ENCODE measurements at places on chromosomes 5 and 9.
A peak's percentile ranks its signal among the peaks of the same experiment; 100 is the strongest.

GRCh38 chr5:119785057-119785456 lies 155.7 kb downstream of the FAM170A start:
- no peak for DNase-seq

DNA sequence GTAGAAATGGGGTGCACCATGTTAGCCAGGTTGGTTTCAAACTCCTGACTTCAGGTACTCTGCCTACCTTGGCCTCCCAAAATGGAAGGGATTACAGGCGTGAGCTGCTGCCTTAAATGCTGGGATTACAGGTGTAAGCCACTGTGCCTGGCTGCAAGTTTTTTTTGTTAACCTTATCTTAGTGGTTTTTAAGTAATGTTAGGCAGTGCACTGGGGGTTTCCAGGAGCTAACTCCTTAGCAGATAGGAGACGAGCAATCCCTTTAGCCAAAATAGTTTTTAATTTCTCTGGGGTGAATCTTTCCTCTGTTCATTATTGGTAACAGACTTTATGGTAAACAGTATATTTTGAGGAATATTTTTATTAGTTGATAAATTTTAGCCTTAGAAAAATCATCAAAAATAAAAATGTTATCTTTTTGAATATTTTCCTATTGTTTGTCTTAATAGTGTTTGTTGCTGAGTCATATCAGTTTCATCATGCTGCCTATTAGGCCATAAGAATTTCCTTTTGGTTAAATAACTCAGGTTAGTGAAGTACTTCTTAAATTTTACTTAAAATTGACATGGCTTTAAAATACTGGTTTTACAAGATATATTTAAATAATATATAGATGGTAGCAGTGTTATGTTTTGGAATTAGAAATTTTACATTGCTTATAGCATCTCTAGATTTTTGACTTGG lies 37.9 kb downstream of the LMNB1 start:
- DNase-seq, result no peak

DNA sequence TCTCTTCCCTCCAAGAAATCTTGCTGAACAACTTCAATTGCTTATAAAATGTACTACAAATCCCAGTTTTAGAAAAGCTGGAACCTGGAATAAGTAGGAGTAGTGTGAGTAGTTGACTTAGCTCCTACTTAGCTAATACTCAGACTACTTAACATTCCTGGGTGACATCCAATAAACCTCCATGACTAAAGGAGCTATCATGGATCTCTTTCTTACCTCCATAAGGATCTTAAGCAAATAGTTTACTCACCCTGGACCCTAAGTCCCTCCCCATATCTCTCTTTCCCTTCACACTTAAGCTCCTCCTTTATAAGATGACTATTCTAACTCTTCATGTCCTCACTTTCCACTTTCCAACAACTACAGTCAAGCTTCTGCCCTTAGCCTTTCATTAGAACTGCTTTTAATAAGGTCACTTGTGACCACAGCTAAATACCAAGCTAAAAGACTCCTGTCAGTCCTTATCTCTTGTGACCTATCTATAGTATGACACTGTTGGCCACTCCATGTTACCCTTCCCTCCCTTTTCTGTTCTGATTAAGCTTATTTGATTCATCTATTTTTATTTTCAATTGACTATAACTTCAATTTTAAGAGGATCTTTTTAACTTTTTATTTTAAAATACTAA lies 194.9 kb downstream of the RFX3 start:
- DNase-seq, result no peak

DNA sequence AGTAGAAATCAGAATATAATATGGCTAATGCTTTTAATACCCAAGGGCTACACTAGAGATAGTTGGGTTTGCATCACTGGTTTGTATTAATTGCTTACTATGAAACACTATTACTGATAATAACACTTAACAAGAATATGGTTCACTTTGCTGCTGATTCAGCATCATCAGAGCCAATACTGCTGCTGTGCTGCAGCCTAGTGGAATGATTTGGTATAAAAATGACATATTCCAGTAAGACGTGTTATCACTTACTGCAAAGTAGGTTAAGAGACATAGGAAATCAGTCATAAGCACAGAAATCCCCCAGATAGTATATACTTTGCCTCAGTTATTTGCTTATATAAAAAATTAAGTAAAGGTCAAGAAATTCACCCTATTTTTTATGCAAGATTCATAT lies 2.8 kb downstream of the CDH10 start:
- DNase-seq, result peak; percentile 50

- no peak for DNase-seq
Observed at GRCh38 chr5:4579679-4580078, 560.5 kb upstream of the ADAMTS16 start.

DNA sequence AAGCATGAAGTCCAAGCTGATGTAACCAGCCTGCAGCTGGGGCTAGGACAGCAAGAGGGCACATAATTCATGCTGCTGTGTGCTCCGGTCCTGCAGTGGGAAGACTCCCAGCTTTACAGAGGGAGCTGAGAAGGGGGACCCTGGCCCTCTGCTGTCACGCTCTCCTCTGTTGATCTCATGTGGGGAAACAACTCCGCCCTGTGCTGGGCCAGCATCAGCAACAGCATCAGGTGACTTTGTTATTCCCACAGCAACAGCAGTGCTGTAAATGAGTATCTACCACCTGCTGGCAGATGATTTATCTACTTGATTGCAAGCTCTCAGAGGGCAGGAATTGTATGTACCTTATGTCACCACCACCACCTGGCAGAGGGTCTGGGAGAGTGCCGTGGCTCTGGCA lies 176.2 kb downstream of the COL23A1 start:
- no peak for DNase-seq

DNA sequence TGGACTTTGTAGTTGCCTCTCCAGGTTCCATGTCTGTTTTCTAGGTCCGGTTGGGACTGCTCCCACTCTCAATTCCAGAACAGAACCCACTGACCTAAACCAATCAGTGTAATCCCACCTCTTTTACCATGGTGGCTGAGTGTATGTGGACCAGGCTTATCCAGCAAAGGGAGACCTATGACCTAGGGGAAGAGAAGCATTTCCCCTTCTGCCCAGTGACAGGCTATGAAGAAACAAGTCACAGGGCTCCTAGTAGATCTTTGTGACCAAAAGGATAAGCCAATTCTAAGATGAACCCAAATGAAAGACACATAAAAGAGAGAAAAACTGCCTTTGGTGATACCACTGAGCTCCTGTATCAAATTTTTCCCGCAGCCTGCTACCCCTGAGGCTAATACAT lies 6.3 kb downstream of the NMRK1 start:
- DNase-seq, result no peak

DNA sequence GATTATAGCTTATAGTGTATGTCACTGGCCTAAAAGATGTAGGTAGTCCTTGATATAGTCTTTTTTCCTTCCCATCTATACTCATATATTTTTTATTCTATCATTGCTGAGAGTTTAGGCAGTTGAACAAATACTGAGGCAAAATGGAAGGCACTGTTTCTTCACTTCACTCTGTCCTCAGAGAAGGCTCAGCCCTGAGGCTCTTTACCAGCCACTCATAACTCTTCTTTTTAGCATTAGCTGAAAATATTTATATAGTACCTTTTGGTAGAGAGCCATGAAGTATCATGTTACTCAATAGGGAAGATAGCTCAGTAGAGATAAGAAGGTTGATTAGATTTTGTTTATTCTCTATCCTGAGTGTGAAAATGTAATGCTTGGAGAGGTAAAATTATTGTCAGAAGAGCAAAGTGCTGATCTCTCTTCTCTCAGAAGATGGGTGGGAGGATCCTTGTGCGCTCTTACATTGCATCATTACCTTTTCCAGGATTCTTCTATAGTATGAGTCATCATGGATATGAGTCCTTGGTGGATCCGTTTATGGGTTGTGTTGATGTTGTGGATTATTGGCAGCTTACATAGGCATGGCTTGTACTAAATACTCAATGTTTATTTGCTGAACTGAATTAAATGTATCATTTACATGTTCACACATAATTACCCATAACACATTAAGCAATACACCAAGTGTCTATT lies 88.1 kb downstream of the ANXA1 start:
- DNase-seq, result no peak

GRCh38 chr9:126304207-126304970 lies 22.2 kb upstream of the MVB12B start:
- no peak for DNase-seq

GRCh38 chr9:125902214-125902613 lies 155.0 kb downstream of the PBX3 start:
- DNase-seq, result no peak

DNA sequence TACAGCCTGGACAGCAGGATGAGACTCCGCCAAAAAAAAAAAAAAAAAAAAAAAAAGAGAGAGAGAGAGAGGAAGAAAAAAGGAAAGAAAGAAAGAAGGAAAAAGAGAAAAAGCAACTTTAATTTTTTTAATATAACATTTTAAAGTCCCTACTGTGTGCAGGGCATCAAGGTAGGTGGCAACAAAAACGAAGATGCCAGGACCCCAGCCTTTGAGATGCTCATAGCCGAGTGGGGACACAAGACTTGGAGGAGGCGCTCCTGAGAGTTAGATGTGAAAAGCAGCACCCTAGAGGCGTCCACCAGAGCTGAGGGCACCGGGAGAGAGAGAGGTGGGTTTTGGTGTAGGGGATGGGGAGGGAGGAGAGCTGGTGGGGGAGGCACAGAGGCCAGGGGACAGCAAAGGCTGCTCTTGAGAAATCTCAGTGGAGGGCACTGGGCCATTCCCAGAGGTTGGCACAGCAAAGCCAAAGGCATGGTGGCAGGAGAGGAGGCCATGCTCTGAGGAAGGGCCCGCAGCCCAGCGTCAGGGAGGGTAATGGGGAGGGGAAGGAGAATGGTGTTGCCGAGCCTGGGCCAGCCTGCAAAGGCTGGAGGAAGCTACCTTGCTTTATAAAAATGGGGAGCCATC lies 135.6 kb downstream of the C9orf50 start:
- no peak for DNase-seq

Data from SW 1271 (cell line).